CD8-positive, alpha-beta memory T cell (primary cell): ENCODE measurements at places on chromosomes 16 and 17. TPM values are rescaled to one million over a fixed set of nuclear protein-coding genes. Genes with fewer than 3 reads are reported as not detected.

TK2 gene
- 5.6 TPM for total RNA-seq

DNA sequence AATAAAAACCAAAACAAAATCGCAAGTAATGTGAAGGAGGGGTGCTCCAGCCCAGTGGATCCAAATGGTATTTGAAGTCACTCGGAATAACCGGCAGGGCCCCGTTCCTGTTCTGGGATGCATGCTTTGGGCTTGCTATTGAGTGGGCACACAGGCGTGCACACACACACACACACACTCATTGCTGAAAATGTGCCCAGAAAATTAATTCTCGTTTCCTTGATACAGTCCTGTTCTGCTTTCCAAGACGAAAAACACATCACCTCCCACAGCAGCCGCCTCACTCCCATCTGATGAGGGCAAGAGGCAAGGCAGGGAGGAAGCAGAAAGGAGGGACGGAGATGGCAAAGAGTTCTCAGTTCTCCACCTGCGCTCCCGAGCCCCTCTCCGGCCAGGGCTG lies 62.2 kb upstream of the SDK2 start:
- no peaks in the 10 kb centered on the region for H3K27me3 ChIP-seq
- no peak overlapping the region for H3K4me3 ChIP-seq
- peaks cover 10% of the 10 kb centered on the region for H3K4me1 ChIP-seq

DNA sequence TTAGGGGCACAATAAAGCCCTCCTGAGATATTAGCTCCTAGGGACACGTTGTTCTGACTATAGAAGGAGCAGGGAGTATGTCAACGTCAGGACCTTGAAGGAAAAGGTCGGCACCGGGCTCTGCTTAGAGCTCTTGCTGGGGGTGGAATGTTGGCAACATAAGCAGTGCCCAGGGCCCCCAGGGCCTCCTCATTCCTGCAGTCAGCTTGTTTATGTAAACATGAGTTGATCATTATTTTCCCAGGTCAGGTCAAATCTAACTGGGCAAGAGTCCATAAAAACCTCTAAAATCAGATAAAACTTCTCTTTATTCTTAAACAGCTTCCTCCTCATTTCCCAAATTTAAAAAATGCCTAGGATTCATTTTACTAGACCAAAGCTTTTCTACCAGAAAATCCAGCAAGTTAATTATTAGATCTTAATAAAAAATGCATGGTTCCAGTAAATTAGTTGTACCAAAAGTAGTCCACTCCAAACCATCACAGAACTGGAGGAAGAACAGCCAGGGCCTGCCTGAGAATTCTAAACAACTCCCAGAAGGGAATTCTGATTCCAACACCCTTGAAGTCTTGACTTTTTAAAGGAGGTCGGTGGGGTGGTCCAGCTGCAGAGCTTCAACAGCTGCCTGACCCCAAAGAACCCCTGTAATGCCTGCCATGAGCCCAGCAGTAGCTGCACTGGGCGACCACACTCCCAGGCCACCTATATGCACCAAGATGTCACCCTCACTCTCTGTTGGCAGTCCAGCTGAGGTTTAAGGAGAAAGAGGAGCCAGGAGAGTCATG lies 54.3 kb downstream of the AMFR start:
- no peaks in the 10 kb centered on the region for H3K27me3 ChIP-seq
- DNase-seq, result no peak
- peaks cover 5% of the 10 kb centered on the region for H3K4me1 ChIP-seq
- no peak overlapping the region for H3K4me3 ChIP-seq
- no peak overlapping the region for H3K27ac ChIP-seq
- H3K36me3 ChIP-seq, result peaks cover 21% of the 10 kb centered on the region

DNA sequence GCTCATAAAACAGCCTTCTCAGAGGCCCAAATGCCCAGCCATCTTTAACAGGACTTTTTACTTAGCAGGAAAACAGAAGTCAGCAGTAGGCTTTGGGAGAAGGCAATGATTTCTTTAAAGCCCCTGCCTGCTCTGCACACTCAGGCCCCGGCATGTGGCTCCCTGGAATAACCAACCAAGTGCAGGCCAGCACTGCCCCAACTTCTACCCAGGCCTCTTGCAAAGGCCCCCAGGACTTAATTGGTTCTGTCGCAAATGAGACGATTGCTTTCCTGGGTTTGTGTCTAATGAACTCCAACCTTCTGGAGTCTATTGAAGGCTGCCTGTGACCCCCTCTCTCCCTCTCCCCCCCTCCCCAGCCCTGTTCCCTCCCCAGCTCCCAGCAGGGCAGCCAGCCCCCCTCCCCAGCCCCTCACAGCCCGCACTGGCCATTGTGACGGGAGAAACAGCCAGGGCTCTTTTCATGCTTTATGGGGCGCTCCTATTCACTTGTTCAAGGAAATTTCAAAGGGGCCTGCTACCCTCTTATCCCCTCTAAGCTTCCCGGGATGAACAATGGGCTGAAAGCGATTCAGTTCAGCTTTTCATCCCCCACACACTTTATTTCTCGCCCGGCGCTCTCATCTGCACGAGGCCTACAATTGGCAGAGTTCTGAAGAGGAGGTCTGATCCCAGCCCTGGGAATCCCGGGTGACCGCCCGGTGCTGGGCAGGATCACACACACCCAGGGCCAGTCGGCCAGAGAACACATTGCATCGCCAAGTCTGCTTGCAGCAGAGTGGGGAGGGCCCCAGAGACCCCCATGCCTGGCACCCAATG lies 15.5 kb downstream of the AXIN2 start:
- no peak overlapping the region for H3K27ac ChIP-seq
- H3K4me1 ChIP-seq, result peaks cover 41% of the 10 kb centered on the region
- peaks cover 9% of the 10 kb centered on the region for H3K36me3 ChIP-seq
- H3K4me3 ChIP-seq, result no peak overlapping the region

DNA sequence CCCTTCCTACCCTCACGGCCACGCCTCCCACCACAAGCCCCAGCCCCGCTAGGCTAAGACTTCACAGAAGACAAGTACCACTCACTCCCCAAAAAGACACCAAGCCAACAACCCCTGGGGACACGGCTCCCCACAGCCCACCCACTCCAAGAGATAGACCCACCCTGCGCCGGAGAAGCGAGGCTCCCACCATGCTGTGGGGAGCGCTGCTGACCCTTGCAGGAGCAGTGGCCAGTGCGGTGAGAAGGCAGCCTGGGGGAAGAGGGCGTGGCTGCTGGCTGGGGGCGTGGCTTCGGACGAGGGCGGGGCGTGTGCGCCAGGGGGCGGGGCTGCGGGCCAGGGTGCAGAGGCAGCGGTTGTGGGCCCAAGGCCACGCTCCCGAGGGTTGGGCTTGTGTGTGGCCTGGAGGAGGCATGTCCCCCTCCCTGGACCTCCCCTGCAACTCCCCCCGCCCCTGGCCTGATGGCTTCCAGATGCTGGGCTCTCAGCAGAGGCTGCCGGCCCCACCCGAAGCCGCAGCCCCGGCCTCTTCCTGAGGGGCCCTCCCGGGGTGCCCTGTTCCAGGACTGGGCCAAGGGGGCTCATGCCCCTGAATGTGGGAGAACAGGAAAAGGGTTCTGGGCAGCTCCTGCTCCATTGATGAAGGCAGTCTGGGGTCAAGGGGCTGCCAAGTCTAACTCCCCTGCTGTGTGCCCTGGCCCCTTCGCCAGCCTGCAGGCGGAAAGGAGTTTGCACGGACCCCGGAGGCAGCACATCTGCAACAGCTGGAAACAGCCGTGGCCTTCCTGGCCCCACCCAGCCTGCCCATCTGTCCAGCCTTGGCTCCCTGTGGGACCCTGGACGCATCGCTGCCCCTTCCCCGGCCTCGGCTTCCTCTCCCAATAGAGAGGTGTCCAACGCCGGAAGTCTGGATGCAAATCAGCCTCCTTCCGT lies 9.1 kb downstream of the TFAP4 start:
- H3K4me3 ChIP-seq, result no peak overlapping the region
- H3K4me1 ChIP-seq, result no peaks in the 10 kb centered on the region
- no peaks in the 10 kb centered on the region for H3K27me3 ChIP-seq
- DNase-seq, result no peak

GRCh38 chr17:64580384-64581315 lies 73.9 kb downstream of the CEP95 start:
- H3K27me3 ChIP-seq, result no peaks in the 10 kb centered on the region
- H3K4me1 ChIP-seq, result no peaks in the 10 kb centered on the region
- H3K4me3 ChIP-seq, result no peak overlapping the region
- H3K27ac ChIP-seq, result no peak overlapping the region
- no peak for DNase-seq

PRR15L gene
- not detected for total RNA-seq

DNA sequence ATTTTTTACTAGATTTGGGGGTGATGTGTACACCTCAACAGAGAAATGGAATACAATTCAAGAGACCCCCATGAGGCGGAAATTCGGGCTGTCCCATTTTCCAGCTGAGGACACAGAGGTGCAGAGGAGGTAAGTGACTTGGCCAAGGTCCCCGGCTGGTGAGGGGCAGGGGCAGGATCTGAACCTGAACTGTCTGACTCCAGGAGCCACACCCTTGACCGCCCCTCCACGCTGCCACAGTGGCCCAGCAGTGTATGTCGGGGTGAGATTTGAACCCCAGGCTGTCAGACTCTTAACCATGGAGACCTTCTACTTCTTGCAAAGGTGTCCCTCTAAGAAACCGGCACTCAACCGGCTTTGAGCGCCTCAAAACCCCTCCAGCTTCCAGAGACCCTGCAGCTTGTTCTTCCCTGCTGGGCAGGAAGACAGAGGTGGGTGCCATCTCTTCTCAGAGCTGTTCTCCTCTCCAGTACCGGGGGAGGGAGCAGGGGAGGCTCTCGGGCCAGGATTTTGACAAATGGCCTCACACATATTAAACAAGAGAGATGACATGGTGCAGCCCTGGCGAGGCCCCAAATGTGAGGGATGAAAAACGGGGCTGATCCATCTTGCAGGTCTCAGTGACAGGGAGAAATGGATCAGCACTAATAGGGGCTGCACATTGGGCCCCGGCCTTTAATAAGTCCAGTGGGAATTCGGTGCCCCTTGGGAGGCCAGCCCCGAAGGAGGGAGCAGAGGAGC lies 222.3 kb downstream of the GSG1L start:
- no peak for DNase-seq

GRCh38 chr16:77468831-77469230 lies 34.0 kb upstream of the ADAMTS18 start:
- DNase-seq, result no peak
- H3K4me3 ChIP-seq, result no peak overlapping the region
- no peaks in the 10 kb centered on the region for H3K36me3 ChIP-seq
- H3K4me1 ChIP-seq, result no peaks in the 10 kb centered on the region

GUCY2D gene
- not detected for total RNA-seq

TEX19 gene
- total RNA-seq, result not detected

DNA sequence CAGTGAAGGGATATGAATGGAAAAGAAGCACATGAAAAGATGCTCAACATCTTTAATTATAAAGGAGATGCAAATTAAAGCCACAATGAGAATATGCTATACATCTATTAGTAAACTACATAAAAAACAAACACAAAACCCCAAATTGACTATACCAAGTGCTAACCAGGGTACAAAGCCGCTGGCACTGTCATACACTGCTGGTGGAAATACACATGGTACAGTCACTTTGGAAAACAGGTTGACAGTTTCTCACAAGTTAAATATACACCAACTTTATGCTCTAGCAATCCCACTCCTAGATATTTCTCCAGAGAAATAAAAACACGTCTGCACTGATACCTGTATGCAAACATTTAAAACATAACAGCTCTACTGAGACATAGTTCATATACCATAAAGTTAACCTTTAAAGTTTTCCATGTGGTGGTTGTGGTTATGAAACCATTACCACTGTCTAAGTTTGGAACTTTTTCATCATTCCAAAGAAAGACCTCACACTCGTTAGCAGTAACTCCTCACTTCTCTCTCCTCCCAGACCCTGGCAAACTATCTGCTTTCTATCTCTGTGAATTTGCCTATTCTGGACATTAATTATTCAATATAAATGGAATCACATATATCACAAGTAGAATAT lies 42.7 kb downstream of the ADGRG5 start:
- no peaks in the 10 kb centered on the region for H3K27me3 ChIP-seq
- no peaks in the 10 kb centered on the region for H3K36me3 ChIP-seq
- no peak for DNase-seq
- H3K27ac ChIP-seq, result no peak overlapping the region

DNA sequence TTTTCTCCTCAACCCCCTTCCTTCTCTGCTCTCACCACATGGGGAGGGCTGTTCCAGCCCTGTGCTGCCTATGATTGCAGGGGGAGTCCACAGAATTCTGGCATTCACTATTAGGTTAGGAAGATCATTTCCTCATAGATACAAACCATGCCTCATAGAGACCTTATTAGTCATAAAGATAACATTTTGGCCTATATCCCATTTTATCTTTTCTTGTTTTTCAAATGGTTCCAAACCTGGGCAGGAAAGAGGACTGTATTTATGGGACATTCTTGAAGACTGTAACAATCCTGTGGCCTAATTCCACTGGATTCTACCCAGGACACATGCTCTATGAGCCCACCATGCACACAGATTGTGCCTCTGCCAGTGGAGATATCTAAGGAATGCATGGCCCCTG lies 51.7 kb downstream of the ASIC2 start:
- no peak overlapping the region for H3K4me3 ChIP-seq
- no peaks in the 10 kb centered on the region for H3K4me1 ChIP-seq
- no peak overlapping the region for H3K27ac ChIP-seq
- DNase-seq, result no peak
- H3K36me3 ChIP-seq, result no peaks in the 10 kb centered on the region
- no peaks in the 10 kb centered on the region for H3K27me3 ChIP-seq

- peak; percentile 13 for DNase-seq
- H3K4me1 ChIP-seq, result no peaks in the 10 kb centered on the region
- no peak overlapping the region for H3K27ac ChIP-seq
- H3K36me3 ChIP-seq, result no peaks in the 10 kb centered on the region
- H3K27me3 ChIP-seq, result no peaks in the 10 kb centered on the region
These were observed 11.8 kb downstream of the HID1 start for GRCh38 chr17:74960570-74961342.

GRCh38 chr16:46844771-46845170 lies 13.8 kb upstream of the C16orf87 start:
- no peak overlapping the region for H3K4me3 ChIP-seq
- no peaks in the 10 kb centered on the region for H3K36me3 ChIP-seq
- H3K4me1 ChIP-seq, result no peaks in the 10 kb centered on the region

- H3K27ac ChIP-seq, result no peak overlapping the region
- no peaks in the 10 kb centered on the region for H3K36me3 ChIP-seq
- no peaks in the 10 kb centered on the region for H3K4me1 ChIP-seq
- H3K4me3 ChIP-seq, result no peak overlapping the region
- no peaks in the 10 kb centered on the region for H3K27me3 ChIP-seq
- DNase-seq, result no peak
These were observed 224.0 kb downstream of the CDH8 start for GRCh38 chr16:61812251-61812650.

GRCh38 chr17:428414-428813 lies 75.8 kb upstream of the RPH3AL start:
- H3K4me1 ChIP-seq, result no peaks in the 10 kb centered on the region
- H3K36me3 ChIP-seq, result no peaks in the 10 kb centered on the region
- no peak overlapping the region for H3K27ac ChIP-seq
- DNase-seq, result no peak
